ENCODE measurements at places on chromosomes 2 and 18.

DNA sequence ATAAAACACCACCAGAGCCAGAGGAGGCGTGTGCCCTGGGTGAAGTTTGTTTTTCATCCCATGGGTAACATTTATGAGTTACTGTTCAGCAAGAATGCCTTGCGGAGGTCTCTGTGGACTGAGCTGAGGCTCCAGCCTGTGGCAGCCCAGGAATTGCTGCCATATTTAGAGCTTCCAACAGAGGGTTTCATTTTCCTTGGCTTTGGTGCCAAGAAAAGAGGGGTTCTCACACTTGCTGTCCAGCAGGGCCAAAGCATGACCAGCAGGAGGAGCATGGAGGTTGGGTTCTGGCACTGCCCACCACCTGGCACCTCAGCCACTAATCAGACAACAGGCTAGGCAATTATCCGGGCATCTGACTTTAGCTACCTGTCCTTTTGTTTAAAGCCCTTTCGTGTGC is 36.7 kb downstream of the EPAS1 start:
- DNase-seq, result no peak

- no peak for DNase-seq
These were observed 126.0 kb downstream of the ST6GAL2 start for GRCh38 chr2:106759966-106760365.

GRCh38 chr18:77208964-77209363 is 40.7 kb upstream of the GALR1 start:
- DNase-seq, result no peak

DNA sequence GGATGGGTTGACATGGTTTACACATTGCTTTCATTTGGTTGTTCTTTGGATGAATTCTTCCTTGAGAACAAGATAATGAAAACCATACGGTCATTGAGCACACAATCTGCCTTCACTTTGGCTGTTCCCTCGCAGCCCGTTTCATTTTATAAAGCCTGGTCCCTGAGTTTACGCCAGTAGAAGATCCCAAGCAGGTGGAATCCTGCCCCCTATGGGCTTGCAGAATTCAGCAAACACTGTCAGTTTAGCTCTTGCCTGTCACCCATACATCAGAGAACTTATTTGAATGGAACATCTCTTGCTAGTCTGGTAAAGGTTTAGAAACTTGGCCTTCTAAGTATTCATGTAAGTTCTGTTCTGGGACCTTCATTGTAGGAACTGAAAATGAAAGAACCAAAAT is 666.4 kb upstream of the ZEB2 start:
- DNase-seq, result no peak

DNA sequence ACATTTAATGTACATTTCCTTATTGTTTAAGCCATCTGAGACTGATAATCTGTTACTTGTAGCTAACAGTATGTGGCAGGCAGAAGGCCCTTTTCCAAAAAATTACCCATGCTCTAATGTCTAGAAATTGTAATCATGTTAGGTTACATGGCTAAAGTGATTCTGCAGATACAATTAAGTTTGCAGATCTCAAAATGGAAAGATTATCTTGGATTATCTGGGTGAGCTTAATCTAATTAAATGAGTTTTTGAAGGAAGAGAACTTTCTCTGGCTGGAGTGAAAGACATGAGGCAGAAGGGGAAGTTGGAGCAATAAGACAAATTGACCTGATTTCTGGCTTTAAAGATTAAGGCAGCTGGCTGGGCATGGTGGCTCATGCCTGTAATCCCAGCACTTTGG is 76.3 kb downstream of the MBD2 start:
- DNase-seq, result no peak

All from NCI-H1417 treated with DMSO at 0.1 percent for 48 hours (cell line).